ENCODE measurements at places on chromosomes 4 and X. TPM values are rescaled to one million over a fixed set of nuclear protein-coding genes. Genes with fewer than 3 reads are reported as not detected.

Gene OCIAD2
- total RNA-seq = 53.7 TPM

DNA sequence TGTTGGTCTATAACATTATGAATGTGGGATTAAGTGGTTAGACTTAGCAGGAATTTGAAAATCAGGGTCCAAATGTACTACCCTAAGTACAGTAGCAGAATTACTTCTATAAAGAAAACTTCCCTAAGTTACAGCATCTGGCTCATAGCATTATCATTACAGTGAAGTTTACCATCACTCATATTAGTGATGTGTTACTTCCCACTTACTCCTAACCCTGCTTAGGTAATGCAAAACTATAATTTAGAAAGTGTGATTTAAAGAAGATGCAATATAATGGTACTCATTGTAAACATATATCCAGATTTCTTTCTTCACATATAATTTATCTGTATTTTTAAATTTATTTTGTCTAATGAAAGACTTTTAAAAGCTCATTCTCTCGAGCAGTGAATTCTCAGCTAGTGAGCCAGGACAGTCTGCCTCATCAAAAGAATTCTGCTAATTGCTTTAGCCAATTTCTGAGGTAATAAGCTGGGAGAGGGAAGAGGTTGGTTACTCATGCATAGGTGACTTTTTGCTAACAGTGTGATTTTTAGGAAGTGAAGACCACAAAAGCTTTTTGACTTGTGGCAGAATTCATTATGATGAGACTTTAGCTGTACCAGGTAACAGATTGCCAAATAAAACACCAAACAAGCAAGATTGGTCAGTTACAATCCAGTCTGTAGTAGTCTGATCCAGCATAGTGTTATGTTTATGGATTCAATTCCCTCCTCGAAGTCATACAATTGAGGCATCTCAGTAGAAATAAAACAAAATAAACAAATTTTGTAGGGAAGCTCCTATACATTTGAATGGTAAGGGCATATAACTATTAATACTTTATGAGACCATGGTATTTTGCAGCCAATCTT lies 21.0 kb downstream of the PLS3 start:
- DNase-seq = no peak
- H3K27ac ChIP-seq = no peak overlapping the region
- H3K4me3 ChIP-seq = no peak overlapping the region
- no peaks in the 10 kb centered on the region for H3K36me3 ChIP-seq
- H3K27me3 ChIP-seq = no peaks in the 10 kb centered on the region

GRCh38 chr4:189147005-189147929 lies 793.4 kb upstream of the FRG1 start:
- H3K27me3 ChIP-seq = no peaks in the 10 kb centered on the region
- H3K36me3 ChIP-seq = no peaks in the 10 kb centered on the region
- no peaks in the 10 kb centered on the region for H3K4me1 ChIP-seq
- DNase-seq = no peak

Gene MAGED4
- not detected for total RNA-seq

DNA sequence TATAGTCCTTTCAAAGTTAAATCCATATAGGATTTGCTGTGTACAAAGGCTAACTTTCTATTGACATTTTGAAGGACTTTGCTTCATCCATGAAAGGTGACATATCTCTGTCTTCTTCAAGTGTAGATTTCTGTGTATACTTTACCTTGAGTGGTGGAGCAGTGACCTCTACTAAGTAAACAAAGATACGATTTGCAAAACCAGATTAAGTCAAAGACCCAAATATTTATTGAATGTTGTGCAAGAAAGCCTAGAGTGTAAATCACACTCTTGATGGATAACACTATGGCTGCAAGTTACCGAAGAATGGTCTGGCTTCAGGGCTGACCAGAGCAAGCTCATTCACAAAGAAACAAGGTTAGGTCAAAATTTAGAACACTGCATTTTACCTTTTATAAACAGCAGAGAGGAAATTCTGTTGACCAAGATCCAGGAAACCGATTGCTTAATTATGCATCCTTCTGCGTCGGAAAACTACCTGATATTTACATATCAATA lies 5.4 kb upstream of the FGG start:
- H3K36me3 ChIP-seq = no peaks in the 10 kb centered on the region
- no peaks in the 10 kb centered on the region for H3K27me3 ChIP-seq
- DNase-seq = no peak
- no peak overlapping the region for H3K27ac ChIP-seq

Gene ZNF157
- not detected for total RNA-seq

Gene CCNB3
- total RNA-seq = 0.16 TPM

Gene SLC6A14
- 0.05 TPM for total RNA-seq

Gene FANCB
- 6.6 TPM for total RNA-seq

DNA sequence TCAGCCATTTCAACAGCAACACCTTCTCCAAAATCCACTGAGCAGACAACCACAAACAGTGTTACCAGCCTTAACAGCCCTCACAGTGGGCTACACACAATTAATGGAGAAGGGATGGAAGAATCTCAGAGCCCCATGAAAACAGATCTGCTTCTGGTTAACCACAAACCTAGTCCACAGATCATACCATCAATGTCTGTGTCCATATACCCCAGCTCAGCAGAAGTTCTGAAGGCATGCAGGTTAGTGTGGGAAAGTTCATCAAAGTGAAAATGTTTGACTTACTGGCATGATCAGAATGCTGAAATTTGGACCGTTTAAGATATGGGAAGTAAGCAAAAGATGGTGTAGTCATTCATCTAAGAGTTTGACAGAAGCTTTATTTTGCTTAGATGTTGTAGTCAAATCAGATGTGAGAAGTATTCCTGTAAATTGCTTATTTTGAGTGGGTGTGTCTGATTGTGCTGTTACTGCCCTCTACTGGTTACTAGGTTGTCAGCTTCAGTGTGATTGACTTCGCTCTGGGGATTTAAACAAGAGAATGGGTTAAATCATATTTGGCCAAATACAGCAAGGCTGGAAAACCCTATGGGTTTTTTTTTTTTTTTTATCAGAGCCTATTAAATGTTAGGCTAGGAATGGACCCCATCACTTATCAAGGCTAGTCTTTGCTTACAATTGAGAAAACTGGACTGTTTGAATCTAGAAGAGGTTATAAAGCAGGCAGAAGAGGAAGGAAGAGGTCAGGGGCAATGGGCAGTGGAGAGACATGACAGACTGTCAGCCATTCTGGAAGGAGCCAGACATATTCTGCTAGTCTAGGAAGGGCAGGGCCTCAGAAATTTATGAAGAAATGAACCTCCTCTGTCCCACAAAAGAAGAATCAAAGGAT lies 130.3 kb downstream of the DIPK2B start:
- no peak overlapping the region for H3K4me3 ChIP-seq
- H3K36me3 ChIP-seq = no peaks in the 10 kb centered on the region
- H3K27me3 ChIP-seq = no peaks in the 10 kb centered on the region
- H3K27ac ChIP-seq = 0 out of 2 replicates have a peak overlapping the region, but pooled peaks have one; percentile 6

Gene ZNF182
- 4.8 TPM for total RNA-seq

Gene PNPLA4
- total RNA-seq = 24.0 TPM

Gene MXD4
- 25.6 TPM for total RNA-seq

Gene POF1B
- 0.64 TPM for total RNA-seq

Gene CSAG1
- total RNA-seq = not detected

DNA sequence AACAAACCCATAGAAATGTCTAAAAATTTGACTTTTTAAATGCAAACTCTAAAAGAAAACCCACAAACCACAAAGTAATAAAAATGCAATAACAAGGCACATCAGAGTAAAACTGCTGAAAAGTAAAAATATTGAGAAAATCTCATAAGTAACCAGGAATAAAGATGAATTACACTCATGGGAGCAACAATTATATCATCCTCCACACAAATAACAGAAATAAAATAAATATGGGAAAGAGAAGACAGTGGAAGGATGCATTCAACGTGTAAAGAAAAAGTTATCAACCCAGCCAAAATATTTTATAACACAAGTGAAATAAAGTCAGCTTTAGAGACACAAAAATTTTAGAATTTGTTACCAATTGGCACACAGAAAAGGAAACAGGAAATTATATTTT lies 1420.2 kb downstream of the PCDH18 start:
- no peak for DNase-seq
- no peaks in the 10 kb centered on the region for H3K27me3 ChIP-seq
- H3K4me1 ChIP-seq = no peaks in the 10 kb centered on the region
- H3K36me3 ChIP-seq = no peaks in the 10 kb centered on the region
- no peak overlapping the region for H3K4me3 ChIP-seq

DNA sequence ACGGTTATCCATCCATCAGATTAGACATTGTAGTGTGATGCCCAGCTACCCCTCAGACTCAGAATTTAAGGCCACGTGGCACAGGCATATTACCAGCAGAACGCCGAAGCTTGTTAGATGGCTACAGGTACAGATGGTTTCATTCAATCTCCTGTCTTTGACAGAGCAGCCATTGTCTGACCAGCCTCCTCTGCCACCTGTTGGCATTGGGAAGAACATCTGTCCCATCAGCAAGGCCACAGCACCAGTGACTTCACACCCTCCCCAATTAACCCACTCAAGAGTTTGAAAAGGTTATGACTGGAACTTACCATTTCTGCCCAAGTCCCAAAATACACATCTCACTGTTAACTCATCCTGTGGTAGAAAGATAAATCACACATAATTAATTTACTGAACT lies 22.0 kb upstream of the PHKA2 start:
- no peak for DNase-seq
- H3K36me3 ChIP-seq = no peaks in the 10 kb centered on the region
- no peak overlapping the region for H3K4me3 ChIP-seq
- H3K4me1 ChIP-seq = no peaks in the 10 kb centered on the region
- no peak overlapping the region for H3K27ac ChIP-seq
- H3K27me3 ChIP-seq = no peaks in the 10 kb centered on the region

Gene NPY2R
- not detected for total RNA-seq

- H3K27ac ChIP-seq = no peak overlapping the region
- no peaks in the 10 kb centered on the region for H3K36me3 ChIP-seq
- H3K4me1 ChIP-seq = no peaks in the 10 kb centered on the region
- no peaks in the 10 kb centered on the region for H3K27me3 ChIP-seq
- H3K4me3 ChIP-seq = no peak overlapping the region
- DNase-seq = no peak
These were observed 35.5 kb downstream of the HTRA3 start for GRCh38 chr4:8304827-8305695.

Gene CYLC1
- not detected for total RNA-seq

GRCh38 chr4:100641336-100641735 lies 123.5 kb upstream of the EMCN start:
- no peaks in the 10 kb centered on the region for H3K36me3 ChIP-seq
- H3K4me1 ChIP-seq = no peaks in the 10 kb centered on the region
- H3K27ac ChIP-seq = no peak overlapping the region
- no peak overlapping the region for H3K4me3 ChIP-seq
- H3K27me3 ChIP-seq = no peaks in the 10 kb centered on the region
- no peak for DNase-seq

Gene PI4K2B
- 41.2 TPM for total RNA-seq

Gene XAGE2
- total RNA-seq = not detected

GRCh38 chrX:149916745-149917392 lies 12.5 kb upstream of the HSFX4 start:
- H3K27me3 ChIP-seq = no peaks in the 10 kb centered on the region
- peak; percentile 25 for DNase-seq
- no peaks in the 10 kb centered on the region for H3K36me3 ChIP-seq
- H3K27ac ChIP-seq = peak overlapping the region; percentile 18
- H3K4me3 ChIP-seq = no peak overlapping the region
- H3K4me1 ChIP-seq = no peaks in the 10 kb centered on the region

Gene SYP
- 0.49 TPM for total RNA-seq

Gene VCX
- 0.23 TPM for total RNA-seq

Gene SLIT2
- 0.24 TPM for total RNA-seq

Gene CYSLTR1
- 22.1 TPM for total RNA-seq

DNA sequence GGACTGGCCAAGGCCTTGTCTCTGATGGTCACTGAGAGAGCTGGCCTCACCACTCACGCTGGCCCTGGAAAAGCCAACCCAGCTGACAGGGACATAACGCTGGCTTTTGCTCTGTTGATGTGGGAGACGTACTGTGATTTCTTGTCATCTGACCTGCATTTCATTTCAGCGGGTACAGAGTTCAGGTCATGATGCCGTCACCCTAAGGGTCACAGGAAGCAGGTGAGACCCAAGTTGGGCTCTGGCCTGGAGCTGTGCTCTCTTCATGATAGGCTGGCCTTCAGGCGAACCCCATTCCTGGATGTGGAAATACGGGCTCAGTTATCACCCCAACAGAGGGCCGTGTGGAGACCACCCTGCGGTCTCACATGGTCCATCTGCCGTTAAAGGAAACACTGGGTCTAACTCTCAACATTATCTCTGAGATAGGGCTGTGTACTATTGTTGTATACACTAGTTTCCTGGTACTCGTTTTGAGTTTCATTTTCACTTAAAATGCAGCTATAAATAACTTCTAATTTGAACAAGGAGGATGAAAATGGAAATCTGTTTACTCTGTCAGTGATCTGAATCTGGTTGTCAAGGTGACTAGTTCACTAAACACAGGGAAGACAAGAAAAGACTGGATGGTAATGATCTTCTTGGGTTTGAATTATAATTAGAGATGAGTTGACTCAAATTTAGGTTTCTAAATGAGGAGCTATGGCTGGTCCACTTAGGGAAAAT lies 89.1 kb downstream of the TBC1D9 start:
- no peaks in the 10 kb centered on the region for H3K27me3 ChIP-seq
- H3K4me3 ChIP-seq = no peak overlapping the region
- H3K4me1 ChIP-seq = peaks cover 5% of the 10 kb centered on the region
- 0 out of 2 replicates have a peak, but pooled peaks cover 3% of the 10 kb centered on the region for H3K36me3 ChIP-seq
- H3K27ac ChIP-seq = peak overlapping the region; percentile 26
